ENCODE measurements at places on chromosomes 12 and 14.

GRCh38 chr12:131681257-131681620 is 29.7 kb upstream of the SFSWAP start:
- DNase-seq = no peak

- DNase-seq = no peak
These were observed 39.0 kb upstream of the WNK1 start for GRCh38 chr12:713281-713875.

- peak; percentile 33 for DNase-seq
These were observed 48.1 kb upstream of the BICDL1 start for GRCh38 chr12:119940897-119941296.

DNA sequence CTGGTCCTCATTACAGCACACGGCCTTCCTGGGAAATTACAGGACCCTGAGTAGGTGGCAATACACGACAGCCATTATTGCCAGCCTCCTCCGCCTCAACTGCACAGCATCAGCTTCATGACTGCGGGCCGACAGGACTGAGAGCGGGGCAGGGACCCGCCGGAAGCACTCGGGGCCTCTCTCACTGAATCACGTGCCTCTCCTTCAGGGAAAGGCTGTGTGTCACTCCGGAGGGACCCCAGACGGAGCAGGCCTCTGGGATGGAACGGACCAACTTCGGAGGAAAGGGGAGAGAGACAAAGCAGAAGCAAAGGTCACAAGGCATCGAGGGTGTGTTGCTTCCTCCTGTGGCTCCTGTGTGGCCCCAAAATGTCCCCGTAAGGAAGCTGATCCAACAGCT is 90.0 kb downstream of the RNF34 start:
- no peak for DNase-seq

DNA sequence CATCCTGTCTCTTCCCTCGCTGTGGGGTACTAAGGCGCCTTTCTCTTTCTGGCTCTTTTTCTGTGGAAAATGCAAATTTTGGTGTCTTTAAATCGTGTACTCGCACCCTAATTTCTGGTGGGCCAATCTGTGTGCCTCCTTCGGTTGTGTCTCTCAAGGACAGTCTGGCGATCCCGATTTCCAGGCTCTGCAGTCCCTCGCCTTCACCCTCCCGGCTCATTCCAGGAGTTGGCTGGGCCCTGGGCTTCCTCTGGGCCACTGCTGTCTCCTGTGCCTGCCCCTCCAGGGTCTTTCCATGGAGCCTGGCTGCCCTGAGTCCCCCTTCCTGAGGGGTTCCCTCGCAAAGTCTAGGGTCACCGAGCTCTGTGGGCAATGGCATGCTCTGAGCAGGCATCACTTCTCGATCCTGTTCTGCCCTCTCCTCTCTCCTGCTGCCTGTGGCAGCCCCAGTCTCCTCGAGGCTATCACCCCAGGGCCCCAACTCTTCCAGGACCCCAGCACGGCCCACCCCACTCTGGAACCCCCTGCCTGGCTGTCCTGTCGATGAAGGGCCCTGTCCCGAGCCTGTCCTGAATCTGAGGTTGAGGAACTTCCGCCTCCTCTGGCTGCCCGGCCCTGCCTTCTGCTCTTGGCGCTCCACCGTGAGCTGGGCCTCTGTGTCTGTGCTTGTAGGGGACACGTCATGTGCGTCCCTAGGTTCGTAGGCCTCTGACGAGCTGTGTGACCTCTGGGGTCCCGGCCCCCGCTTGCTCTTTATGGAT is 24.1 kb downstream of the AHNAK2 start:
- DNase-seq = no peak

GRCh38 chr14:75979648-75980565 is 1.9 kb downstream of the TGFB3 start:
- DNase-seq = no peak

DNA sequence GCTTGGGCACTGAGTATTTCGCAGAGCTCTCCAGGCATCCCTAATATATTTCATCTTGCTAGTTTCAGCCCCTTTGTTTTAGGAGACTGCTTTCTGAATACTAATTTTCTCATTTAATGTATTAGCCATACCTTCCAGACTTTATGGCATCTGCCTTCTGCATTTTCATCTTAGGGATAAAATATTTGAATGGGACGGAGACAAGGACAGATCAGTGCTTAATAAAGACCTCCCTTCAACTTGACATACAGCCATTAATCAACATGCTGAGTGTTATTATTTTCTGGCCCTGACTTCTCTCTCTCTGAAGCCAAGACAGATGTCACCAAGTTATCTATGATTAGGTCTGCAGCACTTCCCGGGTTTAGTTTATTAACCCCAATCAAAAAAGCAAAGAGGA is 42.4 kb downstream of the CACNA2D4 start:
- no peak for DNase-seq

GRCh38 chr12:130764475-130765185 is 48.5 kb upstream of the RIMBP2 start:
- DNase-seq = peak; percentile 42

GRCh38 chr12:51071663-51072062 is 11.7 kb downstream of the CSRNP2 start:
- DNase-seq = no peak

DNA sequence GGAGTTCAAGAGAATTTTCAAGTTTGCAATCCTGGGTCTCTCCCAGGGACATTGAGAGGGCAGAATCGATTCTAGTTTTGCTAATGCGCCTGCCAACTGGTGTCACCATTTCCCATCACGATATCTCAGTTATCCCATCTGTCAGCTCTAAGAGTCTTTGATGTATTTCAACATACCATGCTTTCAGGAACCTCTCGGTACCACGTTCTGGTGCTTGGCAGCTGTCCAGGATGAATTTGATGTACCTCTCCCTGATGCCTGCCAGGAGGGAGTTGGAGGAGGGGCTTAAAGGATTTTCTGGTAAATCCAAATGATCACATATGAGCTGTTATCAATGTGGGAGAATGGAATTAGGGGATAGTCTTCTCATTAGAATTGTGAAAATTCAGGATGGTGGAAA is 332.5 kb downstream of the RGS6 start:
- DNase-seq = no peak

GRCh38 chr12:53530920-53531319 is 23.6 kb upstream of the NPFF start:
- no peak for DNase-seq

- no peak for DNase-seq
These were observed 1.4 kb upstream of the JAG2 start for GRCh38 chr14:105169776-105170655.

GRCh38 chr12:127393465-127393864 is 873.5 kb upstream of the TMEM132C start:
- DNase-seq = no peak

DNA sequence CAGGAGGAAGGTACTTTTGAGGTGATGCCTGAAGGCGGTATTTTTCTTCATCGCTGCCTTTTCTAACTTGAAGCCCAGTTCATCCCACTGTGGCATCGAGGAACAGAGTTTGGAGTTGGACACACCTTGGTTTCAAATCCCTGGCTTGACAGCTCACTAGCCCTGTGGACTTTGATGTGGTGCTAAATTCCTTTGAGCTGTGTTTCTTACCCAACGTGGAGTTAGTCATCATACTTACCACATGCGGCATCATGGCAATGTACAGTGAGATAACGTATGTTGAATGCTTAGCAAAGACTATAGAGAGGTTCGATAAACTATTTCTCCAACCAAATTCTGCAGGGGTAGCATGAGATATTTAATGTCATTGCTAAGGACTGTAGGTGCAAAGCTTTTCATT is 3.4 kb downstream of the PLEKHG3 start:
- peak; percentile 72 for DNase-seq

GRCh38 chr14:68253160-68253780 is 433.7 kb downstream of the RAD51B start:
- DNase-seq = no peak

GRCh38 chr14:57755018-57755521 is 110.8 kb downstream of the SLC35F4 start:
- DNase-seq = no peak

DNA sequence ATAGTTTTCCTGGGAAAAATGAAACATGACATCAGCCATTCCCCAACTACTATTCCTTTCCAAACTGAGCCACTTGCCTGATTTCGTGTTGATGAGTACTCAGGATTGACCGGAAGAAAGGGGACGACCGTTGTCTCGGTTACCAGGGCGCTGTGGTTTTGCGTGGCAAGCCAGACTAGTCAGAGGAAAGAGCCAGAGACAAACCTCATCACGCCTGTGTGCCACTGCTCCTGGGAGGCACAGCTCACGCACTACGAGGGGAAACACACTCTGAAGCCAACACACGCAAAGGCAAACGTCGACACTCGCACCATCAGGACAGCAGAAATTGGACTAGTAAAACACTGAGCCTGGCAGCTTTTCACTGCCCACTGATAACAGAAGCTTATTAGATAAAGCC is 35.0 kb downstream of the GIT2 start:
- no peak for DNase-seq

DNA sequence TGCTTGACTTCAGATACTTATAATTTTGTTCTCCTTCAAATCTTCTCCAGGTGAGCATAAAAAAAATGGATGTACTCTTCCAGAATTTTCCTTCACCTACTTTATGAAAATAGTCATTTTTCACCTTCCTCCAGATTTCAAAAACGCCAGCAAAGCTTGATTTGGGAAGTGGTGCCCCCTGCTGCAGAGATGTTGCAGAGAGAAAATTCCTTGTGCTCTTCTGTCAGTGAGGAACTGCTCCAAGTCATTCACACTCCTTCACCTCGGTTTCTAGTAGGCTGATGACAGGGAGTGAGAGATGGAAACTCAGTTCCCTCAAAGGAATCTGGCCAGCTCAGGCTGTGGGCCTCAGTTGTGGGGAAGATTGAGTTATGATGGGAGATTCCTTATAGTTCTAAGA is 24.2 kb upstream of the RNASE3 start:
- peak; percentile 24 for DNase-seq

DNA sequence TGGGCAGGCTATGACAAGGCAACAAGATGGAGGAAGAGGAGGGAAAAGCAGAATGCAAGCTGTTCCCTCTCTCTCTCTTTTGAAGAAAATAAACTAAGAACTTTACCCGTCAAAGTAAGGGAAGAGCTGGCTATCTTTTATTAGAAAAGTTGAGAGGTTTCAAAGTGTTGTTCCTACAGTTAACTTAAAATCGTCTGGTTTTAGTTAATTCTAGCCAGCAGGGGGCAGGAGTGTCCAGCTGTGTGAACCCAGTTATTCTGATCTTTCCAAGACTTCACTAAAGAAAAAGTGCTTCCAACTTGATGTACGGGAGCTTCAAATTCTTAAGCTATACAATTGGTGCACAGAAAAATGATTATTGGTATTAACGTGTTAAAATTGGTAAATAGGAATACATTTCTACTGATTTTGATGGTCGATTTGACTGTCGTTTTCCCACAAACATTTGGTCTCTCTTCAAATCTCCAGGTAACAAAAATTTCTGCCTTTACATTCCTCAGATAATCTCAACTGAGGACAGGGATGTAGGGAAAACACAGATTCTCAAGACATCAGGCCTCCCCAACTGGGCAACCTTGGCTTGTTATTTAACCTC is 28.4 kb upstream of the MON2 start:
- peak; percentile 76 for DNase-seq

DNA sequence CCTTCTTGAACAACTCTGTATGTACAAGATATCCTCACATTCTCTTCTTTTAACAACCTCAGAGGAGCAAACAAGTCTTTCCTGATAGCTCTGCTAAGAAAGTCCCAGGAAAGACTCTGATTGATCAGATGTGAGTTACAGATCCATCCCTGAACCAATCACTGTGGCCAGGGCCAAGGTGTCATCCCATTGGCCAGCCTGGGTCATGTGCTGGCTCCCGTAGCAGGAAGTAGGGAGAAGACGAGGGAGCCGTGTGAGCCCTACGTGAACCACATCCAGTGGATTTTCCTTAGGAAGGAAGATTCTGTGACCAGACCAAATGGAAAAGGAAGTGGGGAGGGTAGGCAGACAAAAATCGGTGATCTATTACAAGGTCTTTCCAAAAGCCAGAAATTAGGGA is 5.6 kb downstream of the P2RX7 start:
- no peak for DNase-seq

GRCh38 chr14:90487031-90487430 is 90.2 kb downstream of the CALM1 start:
- DNase-seq = peak; percentile 18

DNA sequence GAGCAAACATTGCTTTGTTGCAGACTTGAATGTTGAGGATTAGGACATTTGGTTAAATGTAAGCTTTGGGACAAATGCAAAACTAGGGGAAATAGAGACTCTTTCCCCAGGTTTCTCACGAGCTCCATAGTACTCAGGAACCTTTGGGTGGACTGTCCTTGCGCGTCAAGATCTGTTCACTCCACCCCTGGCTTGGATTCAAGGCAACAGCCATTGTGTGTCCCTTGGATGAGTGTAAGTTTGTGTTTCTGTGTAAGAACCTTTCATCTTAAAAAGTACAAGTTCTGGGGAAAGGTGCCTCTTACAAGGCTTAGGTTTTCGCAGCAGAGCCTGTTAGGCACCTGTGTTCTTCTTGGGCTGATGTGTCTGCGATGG is 3.7 kb downstream of the SUSD6 start:
- DNase-seq = no peak

GRCh38 chr12:51108136-51108535 is 24.7 kb upstream of the CSRNP2 start:
- no peak for DNase-seq

GRCh38 chr12:65539023-65539422 is 260.5 kb downstream of the MSRB3 start:
- DNase-seq = no peak

- no peak for DNase-seq
These were observed 174.2 kb upstream of the ATP2B1 start for GRCh38 chr12:89882792-89883191.
